ENCODE measurements at places on chromosomes 7 and 10.
A peak's percentile ranks its signal among the peaks of the same experiment; 100 is the strongest.

DNA sequence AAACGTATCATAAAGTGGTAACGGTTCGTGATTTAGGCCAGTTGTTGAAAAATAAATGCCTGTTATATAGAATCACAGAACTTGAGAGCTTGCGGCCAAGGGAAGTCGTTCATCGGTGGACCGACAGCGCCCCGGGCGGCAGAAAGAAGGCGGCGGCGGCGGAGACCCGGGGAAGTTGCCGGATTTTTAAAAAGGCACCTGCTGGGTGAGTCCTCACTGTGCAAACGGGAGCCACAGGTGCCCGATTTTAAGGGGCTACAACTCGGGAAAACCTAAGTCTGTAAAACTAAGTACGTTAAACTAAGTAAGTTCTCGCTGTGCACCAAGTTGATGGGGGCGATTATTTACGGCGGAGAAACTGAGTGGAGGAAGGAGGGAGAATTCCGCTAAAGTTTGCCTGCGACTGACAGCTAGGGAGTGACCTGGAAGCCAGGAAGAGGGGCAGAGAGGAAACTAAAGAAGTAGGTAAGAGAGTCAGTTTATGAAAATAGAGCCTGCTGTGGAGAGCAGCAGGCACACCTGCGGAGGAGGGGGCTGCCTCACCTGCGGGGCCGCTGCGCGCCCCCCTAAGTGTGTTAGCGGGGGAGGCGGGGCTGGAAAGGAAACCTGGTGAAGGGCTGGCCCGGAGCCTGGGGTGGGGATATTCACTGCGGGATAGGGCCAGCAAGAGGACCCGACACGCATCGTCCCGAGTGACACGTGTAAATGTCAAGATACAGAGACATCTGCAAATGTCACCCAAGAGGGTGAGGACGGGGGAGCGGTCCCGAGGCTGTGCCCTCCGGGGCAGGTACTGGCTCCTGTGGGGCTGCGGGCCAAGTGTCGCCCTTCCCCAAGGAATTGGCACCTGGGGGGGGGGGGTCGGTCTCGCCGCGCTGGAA, 996 bp downstream of the ADAM12 start:
- DNase-seq = peak; percentile 78

- DNase-seq = peak; percentile 53
Measured at GRCh38 chr10:18140149-18140956, at the start of gene CACNB2. TSS of gene CACNB2 (plus strand) at chr10:18140424.

DNA sequence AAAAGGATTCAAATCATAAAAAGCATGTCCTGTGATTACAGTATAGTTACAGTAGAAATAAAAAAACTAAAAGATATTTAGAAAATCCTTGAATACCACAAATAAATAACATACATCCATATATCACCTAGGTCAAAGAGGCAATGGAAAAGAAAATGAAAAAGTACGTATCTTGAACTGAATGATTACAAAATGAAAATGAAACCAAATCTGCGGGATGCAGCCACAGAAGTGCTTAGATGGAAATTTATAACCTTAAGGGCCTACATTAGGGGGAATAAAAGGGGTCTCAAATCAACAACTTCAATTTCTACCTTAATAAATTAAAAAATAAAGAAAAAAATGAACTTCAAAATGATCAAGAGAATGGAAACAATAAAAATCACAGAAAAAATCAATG, 879.0 kb upstream of the CELF2 start:
- peak; percentile 33 for DNase-seq

DNA sequence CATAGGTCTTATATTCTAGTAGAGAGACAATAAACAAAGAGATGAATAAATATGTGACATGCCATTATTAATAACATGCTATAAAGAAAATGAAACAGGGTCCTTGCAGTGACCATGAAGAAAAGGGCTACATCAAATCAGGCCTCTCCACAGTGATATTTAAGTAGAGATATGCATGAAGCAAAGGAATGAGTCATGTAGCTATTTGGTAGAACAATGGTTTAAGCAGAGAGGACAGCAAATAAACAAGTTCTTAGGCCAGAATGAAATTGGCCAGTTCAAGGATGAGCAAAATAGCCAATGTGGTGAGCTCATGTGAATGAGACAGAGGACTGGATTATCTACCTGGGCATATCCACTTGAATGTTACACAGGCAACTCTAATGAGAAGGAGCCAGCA, 172.2 kb upstream of the FERD3L start:
- peak; percentile 3 for DNase-seq

GRCh38 chr10:74383642-74384041, 232.6 kb downstream of the ADK start:
- no peak for DNase-seq
